Mononuclear cell (primary cell): ENCODE measurements at places on chromosomes 4 and X. TPM values are rescaled to one million over a fixed set of nuclear protein-coding genes. Genes with fewer than 3 reads are reported as not detected.

Gene ADRA2C
- total RNA-seq = not detected

Gene RPGR
- total RNA-seq = 19.6 TPM

Gene PNMA6F
- not detected for total RNA-seq

Gene ZIC3
- total RNA-seq = not detected

Gene RHOH
- total RNA-seq = 164 TPM

Gene C4orf54
- total RNA-seq = not detected
